ENCODE measurements at places on chromosomes 5 and 9.

DNA sequence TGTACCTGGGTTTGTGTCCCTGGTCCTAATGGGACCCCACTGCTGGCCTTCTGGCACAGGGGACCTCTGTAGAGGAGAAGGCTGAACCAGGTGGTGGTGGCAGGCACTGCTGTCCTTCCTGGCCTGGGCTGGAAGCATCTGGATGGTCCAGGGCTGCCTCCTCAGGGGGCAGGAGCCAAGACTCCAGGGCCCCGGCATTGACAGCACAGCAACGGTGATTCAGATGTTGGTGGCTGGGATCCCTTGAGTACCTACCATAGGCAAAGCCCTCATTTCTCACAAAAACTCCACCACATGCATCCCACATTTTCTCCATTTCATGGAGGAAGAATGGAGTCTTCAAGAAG is 15.0 kb downstream of the FGD3 start:
- DNase-seq: no peak

DNA sequence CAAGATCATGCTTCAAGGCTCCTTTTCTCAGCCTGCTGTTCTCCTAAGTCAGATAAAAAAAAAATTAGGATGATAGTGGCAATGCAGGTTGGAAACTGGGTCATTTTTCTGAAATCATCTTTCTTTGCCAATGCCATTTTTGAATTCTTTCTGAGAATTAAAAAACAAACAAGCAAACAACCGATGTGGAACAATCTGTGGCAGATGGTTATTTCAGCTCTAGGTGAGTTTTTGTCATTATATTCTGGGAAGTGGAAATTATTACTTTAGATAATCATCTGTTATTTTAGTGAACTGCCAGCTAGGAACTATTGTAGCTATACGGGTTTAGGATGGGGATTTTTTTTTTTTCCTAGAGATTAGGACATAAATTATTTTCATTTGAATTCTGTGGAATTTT is 129.7 kb downstream of the NTRK2 start:
- no peak for DNase-seq

- no peak for DNase-seq
Observed at GRCh38 chr9:38025166-38025565, 43.9 kb downstream of the SHB start.

- DNase-seq: no peak
Observed at GRCh38 chr9:116156621-116157314, 3.2 kb downstream of the PAPPA start.

GRCh38 chr9:69236188-69236587 is 62.1 kb downstream of the TJP2 start:
- no peak for DNase-seq

DNA sequence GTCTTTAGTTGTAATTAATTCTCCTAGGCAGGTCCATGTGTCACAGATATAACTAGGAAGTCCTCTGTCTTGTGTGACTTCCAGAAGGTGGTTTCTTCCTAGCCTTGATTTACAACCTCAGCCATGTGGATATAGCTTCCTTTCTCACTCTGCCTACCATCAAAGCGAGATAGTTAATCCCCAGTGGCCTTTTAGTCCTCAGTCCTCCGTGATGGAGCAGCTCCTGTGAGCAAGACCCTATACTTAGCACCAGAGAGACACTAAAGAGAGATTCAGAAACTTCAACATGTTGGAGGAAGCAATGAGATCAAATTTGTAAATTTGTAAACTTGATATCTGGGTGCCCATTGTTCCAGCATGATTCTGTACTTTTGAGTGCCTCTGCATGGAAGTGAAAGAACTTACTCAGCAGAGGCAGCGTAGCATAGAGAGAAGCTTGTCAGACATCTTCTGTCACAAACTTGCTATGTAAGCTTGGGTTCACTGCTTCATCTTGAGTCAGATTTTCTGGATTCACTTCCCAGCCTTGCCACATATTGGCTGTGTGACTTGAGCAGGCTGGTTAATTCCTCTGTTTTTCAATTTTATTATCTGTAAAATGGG is 170.2 kb upstream of the NR3C1 start:
- no peak for DNase-seq

DNA sequence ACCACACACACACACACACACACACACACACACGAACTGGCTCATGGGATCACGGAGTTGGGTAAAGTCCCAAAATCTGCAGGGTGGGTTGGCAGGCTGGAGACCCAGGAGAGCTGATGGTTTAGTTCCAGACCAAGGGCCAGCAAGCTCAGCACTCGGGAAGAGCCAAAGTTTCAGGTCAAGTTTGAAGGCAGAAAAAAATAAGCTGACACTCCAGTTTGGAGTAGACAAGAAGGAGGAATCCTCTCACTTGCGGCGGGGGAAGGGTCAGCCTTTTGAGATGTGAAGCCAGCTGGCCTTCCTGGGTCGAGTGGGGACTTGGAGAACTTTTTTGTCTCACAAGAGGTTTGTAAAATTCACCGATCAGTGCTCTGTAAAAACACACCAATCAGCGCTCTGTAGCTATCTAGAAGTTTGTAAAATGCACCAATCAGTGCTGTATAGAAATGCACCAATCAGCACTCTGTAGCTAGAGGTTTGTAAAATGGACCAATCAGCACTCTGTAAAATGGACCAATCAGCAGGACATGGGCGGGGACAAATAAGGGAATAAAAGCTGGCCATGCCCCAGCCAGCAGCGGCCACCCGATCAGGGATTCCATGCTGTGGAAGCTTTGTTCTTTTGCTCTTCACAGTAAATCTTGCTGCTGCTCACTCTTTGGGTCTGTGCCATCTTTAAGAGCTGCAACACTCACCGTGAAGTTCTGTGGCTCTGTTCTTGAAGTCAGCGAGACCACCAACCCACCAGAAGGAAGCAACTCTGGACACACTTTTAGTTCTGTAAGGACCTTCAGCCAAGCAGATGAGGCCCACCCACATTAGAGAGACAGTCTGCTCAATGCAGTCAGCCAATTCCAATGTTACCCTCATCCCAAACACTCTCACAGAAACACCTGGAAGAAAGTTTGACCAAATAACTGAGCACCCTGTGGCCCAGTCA is 37.8 kb upstream of the UNC5A start:
- no peak for DNase-seq

- no peak for DNase-seq
Observed at GRCh38 chr5:149931992-149932436, 12.6 kb downstream of the PDE6A start.

DNA sequence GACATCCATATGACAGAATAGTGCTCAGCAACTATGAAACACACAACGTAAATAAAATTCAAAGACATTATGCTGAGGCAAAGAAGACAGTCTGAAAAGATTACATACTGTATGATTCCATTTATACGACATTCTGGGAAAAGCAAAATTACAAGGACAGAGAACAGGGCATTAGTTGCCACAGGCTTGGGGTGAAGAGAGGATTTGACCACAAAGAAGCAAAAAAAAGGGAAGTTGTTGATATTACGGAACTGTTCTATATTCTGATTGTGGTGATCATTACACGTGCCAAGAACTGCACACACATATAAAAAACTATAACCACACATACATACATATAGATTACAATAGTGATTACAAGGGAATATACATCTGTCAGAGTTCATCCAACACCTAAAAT is 24.1 kb downstream of the CDK5RAP2 start:
- DNase-seq: no peak

DNA sequence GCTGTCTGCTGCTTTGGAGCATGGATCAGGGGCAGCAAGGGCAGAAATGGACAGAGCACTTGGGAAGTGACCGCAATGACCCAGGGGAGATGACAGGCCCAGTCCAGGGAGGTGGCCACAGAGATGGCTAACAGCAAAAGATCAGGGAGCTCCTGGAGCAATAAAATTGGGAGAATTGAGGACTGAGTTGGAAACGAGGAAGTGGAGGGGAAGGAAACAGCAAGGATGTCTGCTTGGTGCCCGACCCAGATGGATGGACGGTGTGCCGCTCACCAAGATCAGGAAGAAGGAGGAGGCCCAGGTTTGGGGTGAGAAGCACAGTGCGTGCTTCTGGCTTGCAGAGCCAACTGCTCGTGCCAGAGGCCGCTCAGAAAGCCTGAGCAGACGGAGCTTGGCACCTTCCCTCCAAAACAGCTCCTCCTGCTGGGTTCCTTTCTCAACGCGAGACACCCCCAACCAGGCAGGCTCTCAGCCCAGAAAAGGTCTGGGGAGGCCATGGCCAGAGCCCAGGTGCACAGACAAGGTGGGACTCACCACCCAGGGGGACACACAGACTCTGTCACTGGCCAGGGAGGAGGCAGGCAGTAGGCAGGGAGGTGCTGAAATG is 1.7 kb upstream of the SLC34A1 start:
- no peak for DNase-seq

- DNase-seq: peak; percentile 11
Observed at GRCh38 chr5:130871346-130872086, 293.5 kb downstream of the HINT1 start.

DNA sequence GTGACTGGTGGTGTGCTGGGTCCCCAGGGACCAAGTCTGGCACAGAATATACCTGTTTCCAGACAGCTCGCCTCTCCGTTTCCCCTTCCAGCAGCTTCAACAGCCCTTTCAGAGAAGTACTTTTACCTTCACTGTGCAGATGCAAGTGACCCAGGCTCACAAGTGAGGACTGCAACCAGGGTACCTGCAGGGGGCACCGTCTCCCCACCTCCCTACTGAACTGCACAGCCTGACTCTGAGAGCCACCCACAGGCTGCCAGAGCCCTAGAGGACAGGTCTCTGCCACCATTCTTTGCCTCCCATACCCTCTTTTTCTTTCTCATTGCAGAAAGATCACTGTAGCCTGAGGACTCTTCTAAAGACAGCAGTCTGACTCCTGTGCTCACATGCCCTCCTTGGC is 15.4 kb downstream of the IL9 start:
- no peak for DNase-seq

- DNase-seq: no peak
Observed at GRCh38 chr5:92992073-92992472, 588.9 kb downstream of the NR2F1-AS1 start.

DNA sequence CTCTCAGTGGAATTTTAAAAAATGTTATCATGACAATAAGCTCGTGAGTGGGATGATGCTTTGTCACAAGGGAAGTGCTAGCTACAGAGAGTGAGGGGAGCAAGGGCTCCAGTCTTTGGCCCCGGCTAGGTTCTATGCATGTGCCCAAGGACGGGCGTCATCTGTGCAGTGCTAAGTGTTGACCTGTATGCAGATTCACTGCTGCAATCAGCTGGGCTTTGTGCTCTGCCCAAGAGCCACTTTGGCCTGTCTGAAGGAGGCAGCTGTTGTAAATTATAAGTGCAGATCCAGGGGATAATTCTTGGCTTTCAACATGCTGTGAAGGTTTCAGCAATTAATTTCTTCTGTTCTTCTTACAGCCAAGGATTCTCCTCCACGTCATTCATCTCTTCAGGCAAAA is 268.6 kb downstream of the PSAT1 start:
- no peak for DNase-seq

- DNase-seq: no peak
Observed at GRCh38 chr5:24385617-24386016, 259.2 kb downstream of the CDH10 start.

GRCh38 chr5:115520191-115520590 is 24.4 kb downstream of the FEM1C start:
- no peak for DNase-seq

DNA sequence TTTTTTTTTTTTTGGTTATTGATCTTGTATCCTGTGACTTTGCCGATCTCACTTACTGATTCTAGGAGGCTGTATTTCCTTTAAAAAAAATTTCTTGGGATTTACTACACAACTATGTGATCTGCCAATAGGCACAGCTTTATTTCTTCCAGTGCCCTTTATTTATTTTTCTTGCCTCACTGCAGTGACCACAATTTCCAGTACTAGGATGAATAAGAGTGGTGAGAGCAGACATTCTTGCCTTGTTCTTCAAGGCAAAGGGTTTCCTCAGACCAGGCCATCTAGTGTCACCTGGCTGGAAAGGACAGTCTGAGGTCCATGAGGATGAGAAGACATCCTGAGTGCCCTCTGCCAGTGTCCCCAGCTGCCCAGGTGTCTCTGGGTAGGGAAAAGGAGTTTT is 265.4 kb downstream of the SPOCK1 start:
- no peak for DNase-seq

DNA sequence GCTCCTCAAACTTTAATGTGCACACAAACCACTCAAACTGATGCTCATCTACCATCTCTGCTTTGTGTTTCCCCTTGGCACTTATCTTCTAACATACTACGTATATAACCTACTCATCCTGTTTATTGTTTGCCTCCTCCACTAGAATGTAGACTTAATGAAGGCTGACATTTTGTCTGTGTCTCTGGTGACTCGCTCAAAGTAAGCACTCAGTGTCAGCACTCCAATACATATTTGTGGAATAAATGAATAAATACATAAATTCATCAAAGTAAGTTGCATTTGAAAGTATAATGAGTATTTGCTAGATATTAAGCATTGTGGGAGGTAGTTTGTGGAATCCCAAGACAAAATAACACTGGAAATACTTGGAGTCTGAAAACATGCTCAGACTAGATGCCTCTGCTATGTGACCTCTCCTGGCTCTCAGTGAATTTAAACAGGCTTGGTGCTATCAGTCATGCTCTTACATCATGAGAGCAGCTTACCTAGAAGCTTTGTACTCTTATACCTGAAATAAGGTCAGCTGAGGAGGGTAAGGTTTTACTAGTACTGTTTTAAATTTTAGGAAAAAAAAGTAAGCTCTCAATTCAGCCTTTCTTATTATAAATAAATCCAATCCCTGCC is 37.0 kb upstream of the RANBP6 start:
- DNase-seq: no peak

DNA sequence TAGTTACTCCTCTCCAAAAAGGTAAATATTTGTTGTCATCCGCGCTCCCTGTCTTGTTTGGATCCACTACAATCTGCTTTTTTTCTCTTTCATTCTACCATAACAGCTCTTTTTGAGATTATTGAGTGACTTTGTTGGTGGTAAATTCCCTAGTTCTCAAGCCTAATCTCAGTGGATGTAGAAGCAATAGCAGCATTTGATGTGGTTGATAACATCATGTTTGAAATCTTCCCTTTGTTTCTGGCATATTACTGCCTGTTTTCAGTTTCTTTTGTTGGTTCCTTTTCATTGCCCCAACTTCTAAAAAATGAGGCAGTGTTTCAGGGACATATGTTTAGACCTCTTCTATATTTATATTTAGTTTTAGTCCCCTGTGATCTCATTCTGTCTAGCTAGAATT is 8.9 kb downstream of the CDC42SE2 start:
- no peak for DNase-seq

DNA sequence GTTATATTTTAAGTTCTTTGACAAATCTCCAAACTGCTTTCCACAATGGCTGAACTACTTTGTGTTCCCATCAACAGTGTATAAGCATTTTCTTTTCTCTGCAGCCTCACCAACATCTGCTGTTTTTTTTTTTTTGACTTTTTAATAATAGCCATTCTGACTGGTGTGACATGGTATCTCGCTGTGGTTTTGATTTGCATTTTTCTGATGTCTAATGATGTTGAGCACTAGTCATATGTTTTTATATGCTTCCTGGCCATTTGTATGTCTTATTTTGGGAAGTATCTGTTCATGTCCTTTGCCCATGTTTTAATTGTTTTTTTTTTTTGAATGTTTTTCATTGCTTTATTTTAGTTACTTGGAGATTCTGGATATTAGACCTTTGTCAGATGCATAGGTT is 196.6 kb downstream of the PLK2 start:
- DNase-seq: no peak

DNA sequence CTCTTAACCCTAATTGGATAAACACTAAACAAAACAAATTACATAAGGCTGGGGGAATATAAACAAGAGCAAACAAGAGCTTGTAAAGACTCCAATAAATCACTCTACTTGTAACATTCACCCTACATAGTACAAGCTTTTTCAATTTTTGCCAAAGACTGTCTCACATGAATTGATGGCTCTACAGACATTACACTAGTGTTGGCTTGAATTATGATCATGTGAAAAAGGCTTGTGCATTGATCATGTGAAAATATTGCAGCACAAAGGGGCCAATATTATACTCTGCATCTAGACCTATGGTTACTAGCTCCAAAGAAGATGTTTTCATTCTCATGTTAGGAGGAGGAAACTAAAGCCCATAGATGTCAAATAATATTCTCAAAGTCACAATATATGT is 212.6 kb downstream of the MCTP1 start:
- DNase-seq: no peak

Measured in stimulated activated CD4-positive, alpha-beta T cell treated with anti-CD3 and anti-CD28 coated beads, Interleukin-1b, Interleukin-23, amount 100 ng/mL, for 24 hours (primary cell).